Keratinocyte (primary cell): ENCODE measurements at places on chromosomes 5 and 9. TPM values are rescaled to one million over a fixed set of nuclear protein-coding genes. Genes with fewer than 3 reads are reported as not detected.

PCDHGA10 gene
- polyA plus RNA-seq, result 1.3 to 1.8 TPM (median 1.6 TPM) in 3 replicates

CENPK gene
- polyA plus RNA-seq, result 3.2 to 15.4 TPM (median 7.4 TPM) in 3 replicates

INSL4 gene
- polyA plus RNA-seq, result 0.04 TPM in 1 of 3 replicates, not detected in the others

PDCD1LG2 gene
- polyA plus RNA-seq, result 14.7 to 20.2 TPM (median 18.8 TPM) in 3 replicates

IFNA2 gene
- polyA plus RNA-seq, result not detected in 3 replicates

GMCL2 gene
- not detected in 3 replicates for polyA plus RNA-seq

PCDHGA12 gene
- 0.69 to 1.9 TPM (median 1.0 TPM) in 3 replicates for polyA plus RNA-seq

SET gene
- 126 to 267 TPM (median 198 TPM) in 3 replicates for polyA plus RNA-seq

DNA sequence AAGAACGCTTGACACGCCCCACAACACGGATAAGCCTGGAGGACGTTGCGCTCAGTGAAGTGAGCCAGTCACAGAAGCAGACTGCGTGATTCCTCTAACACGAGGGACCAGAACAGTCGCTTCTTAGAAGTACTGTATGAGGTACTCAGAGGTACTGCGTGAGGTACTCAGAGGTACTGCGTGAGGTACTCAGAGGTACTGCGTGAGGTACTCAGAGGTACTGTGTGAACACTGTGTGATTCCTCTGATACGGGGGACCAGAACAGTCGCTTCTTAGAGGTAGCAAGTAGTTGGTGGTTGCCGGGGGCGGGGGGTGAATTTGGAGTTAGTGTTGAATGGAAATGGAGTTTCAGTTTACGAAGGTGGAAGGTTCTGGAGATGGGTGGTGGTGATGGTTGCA, 5.8 kb downstream of the NDUFS6 start:
- DNase-seq, result no peak

- peak; percentile 71 for DNase-seq
These were observed 4.6 kb downstream of the EPB41L4B start for GRCh38 chr9:109316207-109316640.

- no peak for DNase-seq
These were observed 20.2 kb downstream of the UBE2R2 start for GRCh38 chr9:33837138-33837537.

- DNase-seq, result no peak
These were observed 109.4 kb upstream of the LMX1B start for GRCh38 chr9:126504086-126504976.

DNA sequence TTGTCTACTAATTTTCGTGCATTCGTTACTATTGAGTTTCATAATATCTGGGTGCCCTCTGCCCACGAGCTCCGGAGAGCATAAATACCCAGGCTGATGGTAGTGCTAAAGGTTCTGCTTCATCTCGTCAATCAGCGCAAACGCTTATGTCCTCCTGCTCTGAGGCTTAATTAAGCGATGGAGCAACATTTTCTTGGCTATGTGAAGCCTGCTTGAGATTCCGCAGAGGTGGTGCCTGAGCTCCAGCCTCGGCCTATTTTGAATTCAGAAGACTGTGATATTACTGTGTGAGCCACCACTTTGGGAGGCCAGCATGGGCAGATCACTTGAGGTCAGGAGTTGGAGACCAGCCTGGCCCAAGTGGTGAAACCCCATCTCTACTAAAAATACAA, 44.8 kb downstream of the ANXA2R start:
- DNase-seq, result no peak

DNA sequence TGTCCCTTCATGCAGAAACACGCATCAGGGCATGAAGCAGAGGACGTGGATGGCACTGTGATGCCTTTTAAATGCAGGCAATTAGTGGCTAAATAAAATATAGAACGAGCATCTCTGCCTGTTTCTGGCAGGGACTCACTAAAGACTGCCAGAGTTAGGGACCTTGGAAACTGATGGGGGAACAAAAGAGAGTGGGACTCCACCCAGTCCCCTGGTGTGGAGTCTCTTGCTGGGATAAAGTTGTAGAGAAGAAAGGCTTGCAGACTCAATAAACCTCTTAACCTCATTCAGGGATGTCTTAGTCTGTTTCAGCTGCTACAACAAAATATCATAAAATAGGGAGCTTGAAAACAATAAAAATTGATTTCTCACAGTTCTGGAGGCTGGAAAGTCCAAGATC, 87.6 kb upstream of the ARAP3 start:
- DNase-seq, result no peak

- DNase-seq, result no peak
These were observed 217.5 kb upstream of the OTULINL start for GRCh38 chr5:14364096-14364495.

- no peak for DNase-seq
These were observed 28.8 kb downstream of the GARNL3 start for GRCh38 chr9:127293328-127293727.

GRCh38 chr5:63247651-63248050, 669.0 kb downstream of the LRRC70 start:
- no peak for DNase-seq

DNA sequence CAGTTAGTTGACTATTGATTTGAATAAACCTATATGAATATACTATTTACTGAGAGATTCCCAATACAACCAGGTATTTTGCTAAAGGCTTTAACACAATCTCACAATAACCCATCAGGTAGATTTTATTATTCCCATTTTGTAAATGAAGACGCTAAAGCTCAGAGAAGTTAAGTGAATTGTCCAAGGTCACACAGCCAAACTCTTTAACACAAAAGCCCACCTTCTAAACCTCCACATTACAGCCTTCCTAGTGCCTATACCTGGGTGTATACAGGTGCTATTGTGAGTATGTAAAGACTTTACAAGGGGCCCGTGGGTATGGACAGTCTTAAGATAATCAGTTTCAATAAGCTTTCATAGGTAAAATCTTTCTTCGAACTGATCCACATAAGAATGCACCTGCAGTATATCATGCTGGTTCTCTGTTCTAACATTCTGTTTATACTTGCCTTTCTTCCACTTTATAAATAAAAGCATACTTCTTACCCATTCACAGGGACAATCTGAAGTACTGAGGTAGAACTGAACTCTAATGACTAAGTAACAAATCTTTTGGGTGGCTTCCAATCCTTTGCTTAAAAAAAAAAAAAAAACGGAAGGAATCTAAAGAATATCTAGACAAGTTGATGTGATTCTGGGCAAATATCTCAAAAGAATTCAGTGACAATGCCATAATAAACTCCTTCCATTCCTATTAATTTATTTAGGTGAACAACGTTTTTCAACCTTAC, 59.1 kb downstream of the PJA2 start:
- DNase-seq, result no peak

GRCh38 chr9:136019681-136020060, 58.5 kb upstream of the UBAC1 start:
- no peak for DNase-seq

- DNase-seq, result no peak
These were observed 7.3 kb downstream of the CORO2A start for GRCh38 chr9:98185021-98185567.

GRCh38 chr5:16076657-16077056, 102.9 kb downstream of the MARCHF11 start:
- no peak for DNase-seq

- DNase-seq, result no peak
These were observed 265.2 kb upstream of the MSX2 start for GRCh38 chr5:174459071-174459702.

DNA sequence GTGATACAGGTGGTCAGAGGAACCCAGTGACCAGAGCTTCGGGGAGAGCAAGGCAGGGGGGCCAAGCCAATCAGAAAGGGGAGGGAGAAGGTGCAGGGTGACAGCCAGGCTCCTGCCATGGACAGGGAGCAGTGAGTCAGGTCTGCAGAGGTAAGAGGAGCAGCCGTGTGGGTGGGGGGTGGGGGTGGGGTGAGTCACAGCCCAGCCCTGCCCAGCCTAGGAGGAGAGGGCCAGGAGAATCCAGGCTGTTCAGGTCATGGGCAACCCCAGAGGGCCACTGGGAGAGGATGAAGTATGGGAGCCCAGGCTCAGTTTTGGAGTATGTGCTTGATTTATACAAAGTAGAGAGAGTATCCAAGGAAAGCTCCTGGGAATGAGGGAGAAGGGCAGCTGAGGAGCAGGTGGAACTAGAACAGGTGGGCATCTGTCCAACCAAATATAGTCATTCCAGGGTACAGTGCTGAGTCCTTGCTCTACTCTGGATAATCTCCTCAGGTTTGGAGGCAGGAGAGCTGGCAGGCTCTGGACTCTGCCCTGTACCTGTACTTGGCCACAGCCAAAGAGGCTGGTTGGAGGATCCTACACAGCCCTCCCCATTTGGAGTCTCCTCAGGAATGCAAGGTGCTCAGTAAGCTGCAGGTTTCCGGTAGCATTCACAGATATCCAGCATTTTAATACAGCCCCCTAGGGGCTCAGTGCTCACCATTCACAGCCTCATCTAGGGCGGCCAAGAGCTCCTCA, 1.6 kb downstream of the HBEGF start:
- no peak for DNase-seq

- no peak for DNase-seq
These were observed 24.8 kb downstream of the RAI14 start for GRCh38 chr5:34680896-34681295.

DNA sequence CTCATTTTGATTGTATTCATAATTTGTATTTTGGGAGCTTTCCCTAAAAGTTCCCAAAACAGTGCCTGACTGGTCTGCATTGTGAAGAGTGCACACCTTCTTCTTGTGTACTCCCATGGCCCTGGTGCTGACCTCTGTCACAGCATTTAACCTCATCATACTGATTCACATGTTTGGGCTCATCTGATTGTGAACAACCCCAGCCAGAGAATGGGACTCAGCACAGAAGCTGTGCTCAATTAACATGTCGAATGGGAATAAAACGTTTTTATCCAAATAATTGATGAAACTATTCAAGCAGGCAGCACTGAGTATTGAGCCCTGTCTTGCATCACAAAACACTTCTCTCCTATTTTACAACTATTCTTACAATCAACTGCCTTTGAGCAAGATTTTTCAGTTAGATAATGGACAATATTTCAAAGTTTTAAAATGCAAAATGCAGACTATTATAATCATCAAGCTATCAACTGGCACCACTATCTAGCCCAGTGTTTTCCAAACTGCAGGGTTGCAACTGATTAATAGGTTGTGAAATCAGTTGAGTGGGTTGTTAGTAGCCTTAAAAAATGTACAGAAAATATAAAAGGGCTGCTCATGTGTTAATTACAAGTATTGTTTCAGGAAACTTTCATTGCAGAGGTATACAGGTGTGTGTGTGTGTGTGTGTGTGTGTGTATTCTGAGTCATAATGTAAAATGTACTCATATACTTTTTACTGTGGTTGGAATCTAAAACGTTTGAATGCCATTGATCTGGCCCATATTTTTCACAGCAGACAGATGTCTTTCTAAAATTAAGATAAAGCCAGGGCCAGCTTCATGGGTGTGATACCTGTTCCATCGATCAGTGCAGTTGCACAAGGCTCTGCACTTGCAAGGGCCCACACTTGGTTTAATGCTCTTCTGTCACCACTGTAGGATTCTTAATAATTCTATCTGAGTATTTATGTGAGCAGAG, 190.5 kb downstream of the PIK3R1 start:
- no peak for DNase-seq
